NCI-H526 (cell line): ENCODE measurements at places on chromosomes 12 and 14.

- DNase-seq = no peak
These were observed 1.3 kb downstream of the SLC39A5 start for GRCh38 chr12:56231184-56231582.

DNA sequence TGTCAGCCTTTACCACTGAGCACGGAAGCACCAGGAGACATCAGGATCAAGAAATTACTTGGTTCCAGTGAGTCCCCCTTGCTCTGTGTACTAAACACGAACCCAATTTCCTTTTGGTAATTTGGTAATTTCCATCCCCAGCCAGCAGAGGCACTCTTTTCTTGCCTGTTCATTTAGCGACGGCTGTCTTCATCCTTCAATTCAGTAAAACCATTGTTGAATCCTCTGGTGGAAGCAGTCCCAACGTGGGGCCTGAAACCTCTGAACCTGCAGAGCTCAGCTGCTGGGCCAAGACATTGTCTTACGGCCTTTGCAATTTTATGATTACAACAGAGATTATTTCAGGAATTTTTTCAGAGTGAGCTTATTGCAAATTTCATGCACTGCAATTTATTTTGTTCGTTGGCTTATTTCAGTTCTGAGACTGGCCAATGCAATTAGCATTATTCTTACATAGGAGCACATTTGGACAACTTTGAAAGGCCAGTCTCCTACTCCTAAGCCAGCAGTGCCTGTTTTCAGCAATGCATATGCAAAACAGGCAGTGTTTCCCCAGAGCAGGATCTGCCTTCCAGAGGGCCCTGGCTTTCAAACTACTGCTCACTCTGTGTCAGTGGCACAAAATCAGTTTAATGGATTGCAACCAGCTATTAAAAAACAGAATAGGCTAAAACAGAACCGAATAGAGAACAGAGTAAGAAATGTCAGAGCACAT is 372.9 kb upstream of the TMEM132C start:
- peak; percentile 77 for DNase-seq

- DNase-seq = no peak
These were observed 98.8 kb downstream of the DACT1 start for GRCh38 chr14:58736606-58737005.

DNA sequence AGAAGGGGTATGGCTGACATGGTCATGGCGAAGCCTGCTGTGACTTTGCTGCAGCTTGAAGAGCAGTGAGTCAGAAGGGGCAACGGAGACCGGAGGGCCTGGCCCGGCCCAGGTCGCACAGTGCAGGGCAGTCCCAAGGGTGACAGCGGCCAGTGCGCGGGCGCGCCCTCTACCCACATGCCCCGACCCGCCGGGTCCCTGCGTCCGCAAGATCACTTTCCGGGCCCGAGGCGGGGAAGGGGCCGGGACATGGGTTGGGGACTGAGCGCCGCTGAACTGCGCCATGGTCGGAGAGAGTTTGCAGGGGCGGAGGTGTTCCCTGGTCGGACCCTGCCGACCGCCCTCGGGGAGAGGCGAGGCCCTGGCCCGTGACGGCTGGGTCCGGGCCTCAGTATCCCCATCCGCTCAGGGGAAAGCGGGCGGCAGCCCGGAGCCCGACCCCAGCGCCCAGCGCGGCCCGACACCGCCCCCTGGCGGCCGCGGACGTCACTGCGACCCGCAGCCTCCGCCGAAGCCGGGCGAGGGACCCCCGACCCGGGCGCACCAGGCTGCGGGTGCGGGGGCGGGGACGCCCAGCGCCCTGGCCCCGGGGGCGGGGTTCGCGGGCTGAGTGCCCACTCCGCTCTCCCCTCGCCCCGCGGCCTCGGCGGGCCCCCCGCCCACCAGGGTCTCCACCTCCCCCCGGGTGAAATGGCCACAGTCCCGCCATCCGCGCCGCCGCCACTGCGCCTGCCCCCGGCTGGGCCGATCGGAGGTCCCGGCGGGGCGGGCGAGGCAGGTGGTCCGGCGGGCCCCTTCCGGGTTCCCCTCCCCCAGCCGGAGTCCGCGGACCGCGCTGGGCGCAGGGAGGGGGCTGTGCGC is 7.2 kb upstream of the ANKRD9 start:
- DNase-seq = peak; percentile 74

- no peak for DNase-seq
These were observed 392.4 kb upstream of the DCN start for GRCh38 chr12:91574975-91575374.

DNA sequence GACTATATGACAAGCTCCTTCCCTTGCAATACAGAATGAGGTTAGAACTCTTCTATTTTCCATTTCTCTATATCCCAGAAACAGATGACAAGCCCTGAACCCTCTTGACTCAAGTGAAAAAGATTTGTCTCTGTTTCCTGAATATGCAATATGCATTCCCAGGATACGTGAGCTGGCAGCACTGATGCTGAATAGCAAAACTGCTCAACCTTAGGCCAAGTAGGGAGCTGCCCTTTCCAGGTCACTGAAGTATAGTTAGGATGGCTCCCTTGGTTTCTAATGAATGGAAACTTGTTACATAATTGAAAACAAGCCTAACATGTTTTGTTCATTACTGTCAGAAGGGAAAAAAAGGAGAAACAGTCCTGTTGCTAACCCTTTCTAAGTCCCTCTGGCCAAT is 47.9 kb upstream of the PLEKHG7 start:
- no peak for DNase-seq

DNA sequence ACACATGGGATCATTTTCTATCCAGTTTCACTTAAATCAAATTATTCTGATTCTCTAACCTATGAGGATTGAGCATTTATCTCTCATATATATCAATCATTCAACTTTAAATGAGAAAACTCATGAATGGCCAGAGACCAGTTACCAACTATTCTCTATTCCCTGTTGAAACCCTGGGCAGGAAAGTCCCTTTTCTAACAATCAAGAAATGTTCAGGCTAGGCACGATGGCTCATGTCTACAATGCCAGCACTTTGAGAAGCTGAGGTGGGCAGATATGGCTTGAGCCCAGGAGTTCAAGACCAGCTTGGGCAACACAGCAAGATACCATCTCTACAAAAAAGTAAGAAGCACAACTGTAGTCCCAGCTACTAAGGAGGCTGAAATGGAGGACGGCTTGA is 18.0 kb downstream of the FMNL3 start:
- no peak for DNase-seq

- no peak for DNase-seq
These were observed 268.2 kb downstream of the ALG10 start for GRCh38 chr12:34290381-34290995.

DNA sequence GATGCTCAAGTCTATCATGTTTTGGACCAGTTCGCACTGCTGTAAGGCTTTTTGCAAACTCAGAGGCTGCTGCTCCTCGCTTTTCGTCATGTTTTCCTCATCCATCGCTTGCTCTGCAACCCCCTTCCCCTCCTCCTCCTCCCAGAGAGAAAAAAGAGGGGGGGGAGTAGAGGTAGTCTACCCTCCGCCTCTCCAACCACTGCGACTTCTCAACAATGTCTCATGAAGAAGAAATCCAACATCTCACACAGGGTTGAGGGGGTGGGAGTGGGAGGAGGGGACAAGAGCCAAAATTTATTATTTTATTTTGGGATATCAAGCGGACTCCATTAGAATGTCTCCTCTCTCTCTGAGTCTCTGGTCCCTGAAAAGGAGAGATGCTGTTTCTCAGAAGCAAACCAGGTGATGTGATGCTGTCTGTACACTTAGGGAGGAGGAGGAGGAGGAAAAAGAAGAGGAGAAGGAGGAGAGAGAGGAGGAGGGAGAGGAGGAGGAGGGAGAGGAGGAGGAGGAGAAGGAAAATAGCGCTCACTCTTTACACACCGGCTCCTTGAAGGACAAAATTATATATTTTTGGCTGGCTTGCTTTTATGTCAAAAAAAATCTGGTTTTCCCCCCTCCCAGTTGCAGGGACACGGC is 520 bp downstream of the KSR2 start:
- peak; percentile 20 for DNase-seq

DNA sequence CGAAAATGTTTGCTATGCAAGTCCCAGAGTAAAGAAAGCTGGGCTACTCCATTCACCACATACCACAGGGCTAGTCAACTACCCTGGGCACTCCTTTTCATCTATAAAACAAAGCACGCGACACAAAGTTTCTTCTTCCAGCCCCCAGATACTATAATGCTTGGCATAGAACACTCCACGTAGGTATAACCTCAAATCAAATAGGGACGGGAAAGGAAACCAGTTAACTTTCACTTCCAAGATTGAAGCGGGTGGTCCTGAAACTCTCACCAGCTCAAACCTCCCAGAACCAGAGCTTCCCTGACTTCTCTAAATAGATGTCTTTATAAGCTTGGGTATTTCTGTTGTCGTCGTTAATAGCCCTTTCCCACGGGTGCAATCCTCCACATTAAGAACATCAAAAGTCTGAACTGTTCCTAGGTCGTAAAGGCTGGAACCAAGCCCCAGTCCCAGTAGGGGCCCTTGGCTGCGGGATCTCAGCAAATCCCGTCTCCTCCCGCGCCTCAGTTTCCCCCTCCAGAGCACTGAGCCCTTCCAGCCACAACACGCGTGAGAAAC is 647 bp downstream of the LGMN start:
- peak; percentile 9 for DNase-seq

- no peak for DNase-seq
These were observed 12.2 kb downstream of the SLC7A7 start for GRCh38 chr14:22802860-22803686.

GRCh38 chr12:24931666-24932405 is 17.1 kb downstream of the BCAT1 start:
- no peak for DNase-seq

DNA sequence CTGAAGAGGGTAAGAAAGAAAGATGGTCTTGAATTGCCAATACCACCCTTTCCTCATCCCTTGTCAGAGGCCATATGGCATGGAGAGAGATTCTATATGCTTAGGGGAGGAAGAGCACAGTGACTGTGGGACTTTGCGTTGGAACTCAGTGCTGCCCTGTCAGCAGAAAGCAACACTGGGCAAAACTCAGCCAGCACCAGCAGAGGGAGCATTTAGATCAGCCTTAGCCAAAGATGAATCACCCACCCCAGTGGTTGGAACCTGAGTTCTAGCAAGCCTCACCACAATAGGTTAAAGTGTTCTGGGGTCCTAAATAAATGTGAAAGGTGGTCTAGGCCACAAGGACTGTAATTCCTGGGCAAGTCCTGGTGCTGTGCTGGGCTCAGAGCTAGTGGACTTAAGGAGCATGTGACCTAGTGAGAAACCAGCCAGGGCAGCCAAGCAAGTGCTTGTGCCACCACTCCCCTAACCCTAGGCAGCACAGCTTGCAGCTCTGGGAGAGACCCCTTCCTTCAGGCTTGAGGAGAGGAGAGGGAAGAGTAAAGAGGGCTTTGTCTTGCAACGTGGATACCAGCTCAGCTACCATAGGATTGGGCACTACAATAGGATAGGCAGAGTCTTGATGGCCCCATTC is 11.4 kb upstream of the BCAT1 start:
- DNase-seq = peak; percentile 9

GRCh38 chr14:26216786-26217185 is 381.0 kb downstream of the NOVA1 start:
- no peak for DNase-seq

DNA sequence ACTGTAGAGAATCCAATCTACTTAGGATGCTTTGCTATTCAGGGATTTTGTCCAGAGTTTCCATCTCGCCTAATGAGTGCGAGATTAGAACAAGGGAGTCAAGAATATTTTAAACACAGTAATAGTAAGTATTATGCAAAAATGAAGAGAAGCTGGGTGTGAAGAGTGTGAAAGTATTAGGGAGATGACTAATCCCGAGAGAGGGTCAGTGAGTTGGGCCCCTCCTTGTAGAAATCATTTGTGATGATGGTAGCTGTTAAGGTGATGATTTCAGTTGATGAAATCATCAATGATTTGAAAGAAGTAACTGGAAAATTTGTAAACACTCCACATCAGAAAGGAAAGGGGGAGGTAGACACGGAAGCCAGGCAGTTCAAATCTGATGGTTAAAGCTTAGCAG is 478.9 kb upstream of the MGAT4C start:
- no peak for DNase-seq

- DNase-seq = no peak
These were observed 3.6 kb upstream of the VRK1 start for GRCh38 chr14:96793547-96793946.

GRCh38 chr12:6223545-6223944 is 23.3 kb downstream of the CD9 start:
- no peak for DNase-seq

- DNase-seq = no peak
These were observed 144.2 kb downstream of the PLEKHA5 start for GRCh38 chr12:19273482-19274330.

GRCh38 chr12:89280833-89281538 is 71.3 kb downstream of the DUSP6 start:
- no peak for DNase-seq

DNA sequence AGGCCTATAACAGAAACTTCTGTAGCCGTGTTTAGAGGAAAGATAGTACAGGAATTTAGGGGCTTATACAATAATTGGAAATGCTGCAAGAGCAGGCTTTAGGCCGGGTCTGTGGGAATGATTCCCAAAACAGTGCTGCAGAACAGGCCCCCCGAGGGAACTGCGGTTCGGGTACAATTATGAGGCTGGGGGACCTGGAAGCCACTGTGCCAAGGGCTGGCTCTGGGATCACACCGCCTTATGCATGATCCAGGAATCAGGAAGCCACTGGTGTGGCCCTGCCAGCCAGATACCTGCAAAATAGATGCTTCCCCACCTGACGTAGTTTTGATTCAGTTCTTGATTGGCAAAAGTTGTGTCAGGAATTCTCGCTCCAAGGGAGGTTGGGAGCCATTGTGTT is 55.4 kb downstream of the CACNA1C start:
- DNase-seq = no peak

DNA sequence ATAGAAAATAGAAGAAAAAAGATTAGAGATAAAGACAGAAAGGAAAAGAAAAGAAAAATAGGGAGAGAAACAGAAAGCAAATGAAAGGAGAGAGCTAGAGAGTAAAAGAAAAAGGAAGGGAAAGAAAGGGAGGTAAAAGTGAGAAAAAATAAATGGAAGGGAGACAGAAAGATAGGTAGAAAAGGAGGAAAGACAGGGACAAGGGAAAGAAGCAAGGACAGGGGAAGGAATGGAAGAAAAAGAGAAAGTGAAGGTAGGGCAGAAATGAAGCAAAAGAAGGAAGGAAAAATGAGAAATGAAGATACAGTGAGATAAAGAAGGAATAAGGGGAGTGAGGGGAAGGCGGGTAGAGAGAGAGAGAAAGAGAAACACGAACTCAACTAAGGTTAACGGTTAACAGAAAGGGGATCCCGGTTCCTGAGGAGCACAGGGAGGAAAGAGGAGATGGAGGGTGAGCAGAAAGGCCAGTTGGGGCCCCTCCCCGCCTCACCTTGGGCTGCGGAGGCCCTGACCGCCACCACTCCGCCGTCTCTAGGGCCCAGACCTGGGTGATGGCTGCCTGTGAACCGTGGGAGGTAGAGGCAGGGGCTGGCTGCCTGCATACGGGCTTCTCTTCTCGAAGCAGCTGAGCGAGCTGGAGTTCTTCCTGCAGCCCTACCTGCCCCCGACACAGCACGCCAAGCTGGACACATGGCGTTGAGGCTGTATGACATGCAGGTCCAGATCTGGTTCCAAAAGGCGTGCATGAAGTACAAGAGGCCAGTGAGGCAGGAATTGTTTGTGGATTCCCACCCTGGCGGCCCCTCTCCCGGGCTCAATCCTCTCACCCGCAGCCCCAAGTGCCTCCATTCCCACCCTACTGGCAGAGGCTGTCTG is 59.5 kb downstream of the SMUG1 start:
- DNase-seq = no peak
